ENCODE measurements at places on chromosomes 3 and 15.

DNA sequence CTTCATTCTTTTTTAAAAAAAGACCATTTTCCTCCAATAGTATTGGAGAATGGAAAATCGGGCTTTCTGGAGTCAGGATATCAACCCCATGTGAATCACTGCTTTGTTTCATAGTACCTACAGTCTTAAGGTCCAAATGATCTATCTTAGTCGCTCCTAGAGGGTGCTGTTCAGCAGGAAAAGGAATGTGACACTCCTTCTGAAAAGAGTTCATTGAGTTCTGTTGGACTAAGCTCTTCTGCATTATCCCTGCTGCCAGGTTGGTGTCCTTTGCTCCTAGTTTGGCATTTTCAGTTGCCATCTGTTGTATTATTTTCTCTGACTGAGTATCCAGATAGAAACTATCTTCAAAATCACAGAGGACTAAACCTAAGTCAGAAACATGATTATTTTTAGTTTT is 57.2 kb downstream of the POLQ start:
- DNase-seq: no peak

DNA sequence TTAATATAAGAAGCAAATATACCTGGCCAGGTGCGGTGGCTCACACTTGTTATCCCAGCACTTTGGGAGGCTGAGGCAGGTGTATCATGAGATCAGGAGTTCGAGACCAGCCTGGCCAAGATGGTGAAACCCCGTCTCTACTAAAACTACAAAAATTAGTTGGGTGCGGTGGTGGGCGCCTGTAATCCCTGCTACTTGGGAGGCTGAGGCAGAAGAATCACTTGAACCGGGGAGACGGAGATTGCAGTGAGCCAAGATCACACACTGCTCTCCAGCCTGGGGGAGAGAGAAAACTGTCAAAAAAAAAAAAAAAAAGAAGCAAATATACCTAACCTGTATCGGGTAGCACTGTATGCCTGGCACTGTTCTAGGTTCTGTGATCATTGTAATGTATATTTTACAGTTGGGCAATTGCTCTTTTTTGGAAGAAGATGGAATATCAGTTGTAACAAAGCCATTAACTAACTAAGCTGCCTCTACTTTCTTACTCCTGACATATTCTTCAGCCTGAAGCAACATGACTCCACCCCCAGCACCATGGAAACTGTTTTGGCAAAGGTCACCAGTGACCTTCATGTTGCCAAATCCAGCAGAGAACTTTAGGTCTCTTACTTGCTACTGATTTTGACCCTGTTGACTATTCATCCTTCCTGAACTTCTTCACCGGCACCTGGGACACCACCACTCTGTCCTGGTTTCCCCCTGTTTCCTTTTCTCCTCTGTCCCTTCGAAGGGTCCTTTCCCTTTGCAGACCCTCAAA is 203.8 kb downstream of the RPLP1 start:
- DNase-seq: no peak

GRCh38 chr15:94704421-94704820 is 473.1 kb downstream of the MCTP2 start:
- no peak for DNase-seq

DNA sequence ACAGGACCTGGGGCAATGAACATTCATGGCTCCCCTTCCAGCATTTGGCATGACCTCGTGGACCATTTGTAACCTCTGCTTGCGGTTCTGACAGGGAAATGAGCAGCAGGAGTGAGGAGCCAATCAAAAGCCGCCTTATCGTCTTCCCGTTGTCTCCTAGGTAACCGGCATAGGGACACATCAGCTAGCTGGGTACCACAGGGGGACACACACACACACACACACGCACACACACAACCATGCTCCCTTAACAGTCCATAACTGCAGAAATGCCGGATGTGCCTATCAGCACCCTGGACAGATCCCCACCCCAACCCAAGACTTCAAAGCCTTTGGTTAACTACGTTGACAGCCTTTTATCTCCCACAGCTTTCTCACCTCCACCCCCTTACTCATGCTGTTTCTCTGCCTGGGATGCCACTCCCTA is 53.4 kb upstream of the CCDC174 start:
- DNase-seq: no peak

GRCh38 chr3:186182850-186183249 is 74.0 kb upstream of the ETV5 start:
- no peak for DNase-seq

DNA sequence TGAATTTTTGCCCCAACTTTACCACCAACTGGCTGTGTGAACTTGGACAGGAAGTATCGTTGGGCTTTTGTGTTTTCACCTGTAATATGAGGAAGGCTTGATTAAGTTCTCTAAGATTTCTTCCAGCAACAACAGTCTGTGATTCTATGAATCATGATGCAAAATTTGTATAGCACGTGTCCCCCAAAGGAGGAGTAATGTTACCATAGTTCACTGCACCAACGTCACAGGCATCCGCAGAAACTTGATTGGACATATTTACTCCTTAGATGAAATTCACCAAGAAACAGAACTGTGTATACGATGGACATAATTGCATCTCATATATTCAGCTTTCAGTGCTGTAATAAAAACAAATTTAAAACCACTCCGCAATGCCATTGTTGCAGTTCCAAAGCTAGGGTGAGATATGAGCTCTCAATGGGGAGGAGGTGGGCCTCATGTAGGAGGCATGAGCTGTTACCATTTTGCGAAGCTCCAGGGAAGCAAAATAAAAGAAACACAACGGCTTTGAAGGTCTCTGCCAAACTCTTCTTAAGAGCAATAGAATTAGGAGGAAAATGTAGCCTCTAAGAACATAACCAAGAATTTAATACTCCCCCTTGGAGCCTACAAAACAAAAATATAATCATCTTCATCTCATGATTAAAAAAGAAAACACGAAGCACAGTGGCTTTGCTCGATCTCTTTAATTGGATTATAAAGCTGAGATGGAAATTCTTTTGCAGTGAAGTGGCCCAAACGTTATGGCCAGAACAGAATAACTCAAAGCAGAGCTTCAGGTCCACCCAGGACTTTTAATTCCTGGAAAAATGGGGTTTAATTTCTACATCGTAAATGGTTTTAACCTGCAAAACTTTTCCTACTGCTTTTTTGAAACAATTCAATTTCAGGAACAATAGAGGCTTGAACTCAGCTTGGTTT is 80.7 kb downstream of the CHST2 start:
- no peak for DNase-seq
